ENCODE measurements at places on chromosomes 6 and 20.

- DNase-seq = no peak
Observed at GRCh38 chr6:137728386-137729349, 138.4 kb upstream of the TNFAIP3 start.

DNA sequence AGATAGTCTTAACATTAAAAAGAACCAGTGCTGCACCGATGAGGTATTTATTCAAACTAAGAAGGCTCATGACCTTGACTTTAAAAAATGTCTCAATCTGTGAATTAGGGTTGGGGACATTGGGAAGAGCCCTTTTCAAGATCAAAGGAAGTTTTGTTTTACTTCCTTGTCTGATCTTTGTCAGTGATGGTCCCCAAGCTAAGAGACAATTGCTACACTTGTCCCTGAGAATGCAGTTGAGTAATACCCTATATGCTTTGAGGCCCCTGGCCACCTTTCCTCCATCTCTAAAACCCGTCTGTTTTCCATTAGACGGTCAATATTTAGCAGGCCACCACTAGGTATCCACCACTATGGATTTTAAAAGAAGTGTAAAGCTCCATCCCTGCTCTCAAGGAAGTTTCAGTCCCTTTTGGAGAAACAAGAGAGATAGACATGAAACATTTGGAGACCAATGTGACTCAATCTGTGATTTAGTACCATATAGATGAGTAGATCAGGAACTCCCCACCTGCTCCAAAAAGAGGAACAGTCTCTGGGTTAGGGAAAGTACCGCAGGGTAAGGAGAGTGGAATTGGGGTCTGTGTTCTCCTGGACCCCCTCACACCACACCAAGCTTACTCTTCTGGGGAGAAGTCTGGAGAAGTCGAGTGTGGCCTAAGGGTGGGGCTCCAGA, 99.1 kb upstream of the ISM1 start:
- DNase-seq = no peak

GRCh38 chr20:63310265-63310991, 17.4 kb downstream of the COL20A1 start:
- DNase-seq = no peak

DNA sequence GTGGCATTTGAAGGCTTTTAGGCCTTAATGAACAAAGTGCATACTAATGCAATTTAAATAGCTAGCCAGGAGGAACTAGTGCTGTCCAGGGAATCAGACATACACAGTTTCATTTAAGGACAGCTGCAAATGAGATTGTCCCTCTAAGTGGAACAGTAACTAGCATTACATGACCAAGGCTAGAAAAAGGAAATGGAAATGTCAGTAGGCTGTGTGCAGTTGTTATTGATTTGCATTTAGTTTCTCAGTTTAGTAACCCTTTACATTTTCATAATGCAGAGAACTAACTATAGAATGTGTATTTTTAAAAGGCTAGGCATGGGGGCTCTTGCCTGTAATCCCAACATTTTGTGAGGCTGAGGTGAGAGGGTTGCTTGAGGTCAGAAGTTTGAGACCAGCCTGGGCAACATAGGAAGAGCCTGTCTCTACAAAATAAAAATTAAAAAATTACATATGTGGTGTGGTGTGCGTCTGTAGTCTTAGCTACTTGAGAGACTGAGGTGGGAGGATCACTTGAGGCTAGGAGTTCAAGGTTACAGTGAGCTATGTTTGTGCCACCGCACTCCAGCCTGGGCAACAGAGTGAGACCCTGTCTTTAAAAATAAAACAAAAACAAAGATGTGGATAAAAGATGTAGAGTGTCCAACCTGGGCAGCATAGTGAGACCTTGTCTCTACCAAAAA, 468.0 kb downstream of the UTRN start:
- no peak for DNase-seq

GRCh38 chr6:21506126-21506525, 87.4 kb upstream of the SOX4 start:
- DNase-seq = no peak

GRCh38 chr6:54248994-54249393, 59.2 kb upstream of the TINAG start:
- DNase-seq = no peak

- DNase-seq = no peak
Observed at GRCh38 chr6:3290931-3291211, 32.1 kb downstream of the PSMG4 start.

GRCh38 chr6:17421406-17421805, 28.0 kb downstream of the CAP2 start:
- no peak for DNase-seq

GRCh38 chr20:56409956-56410355, 2.1 kb upstream of the CASS4 start:
- no peak for DNase-seq

- no peak for DNase-seq
Observed at GRCh38 chr6:158467923-158468322, 92.0 kb upstream of the TMEM181 start.

DNA sequence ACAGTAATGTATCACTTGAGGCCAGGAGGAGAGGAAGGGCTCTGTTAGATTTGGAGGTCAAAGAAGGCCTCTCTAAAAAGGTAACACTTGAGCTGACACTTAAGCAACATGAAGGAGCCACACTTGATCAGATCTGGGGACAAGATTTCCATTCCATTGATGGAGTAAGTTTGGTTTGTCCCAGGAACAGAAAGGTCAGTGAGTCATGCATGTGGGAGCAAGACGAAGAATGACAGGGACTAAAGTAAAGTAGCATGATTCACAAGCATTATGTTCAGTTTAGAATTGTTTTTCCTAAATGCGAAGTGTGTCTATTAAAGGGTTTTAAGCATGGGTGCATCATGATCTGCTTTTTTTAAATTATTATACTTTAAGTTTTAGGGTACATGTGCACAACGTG, 47.4 kb downstream of the COL21A1 start:
- DNase-seq = no peak

DNA sequence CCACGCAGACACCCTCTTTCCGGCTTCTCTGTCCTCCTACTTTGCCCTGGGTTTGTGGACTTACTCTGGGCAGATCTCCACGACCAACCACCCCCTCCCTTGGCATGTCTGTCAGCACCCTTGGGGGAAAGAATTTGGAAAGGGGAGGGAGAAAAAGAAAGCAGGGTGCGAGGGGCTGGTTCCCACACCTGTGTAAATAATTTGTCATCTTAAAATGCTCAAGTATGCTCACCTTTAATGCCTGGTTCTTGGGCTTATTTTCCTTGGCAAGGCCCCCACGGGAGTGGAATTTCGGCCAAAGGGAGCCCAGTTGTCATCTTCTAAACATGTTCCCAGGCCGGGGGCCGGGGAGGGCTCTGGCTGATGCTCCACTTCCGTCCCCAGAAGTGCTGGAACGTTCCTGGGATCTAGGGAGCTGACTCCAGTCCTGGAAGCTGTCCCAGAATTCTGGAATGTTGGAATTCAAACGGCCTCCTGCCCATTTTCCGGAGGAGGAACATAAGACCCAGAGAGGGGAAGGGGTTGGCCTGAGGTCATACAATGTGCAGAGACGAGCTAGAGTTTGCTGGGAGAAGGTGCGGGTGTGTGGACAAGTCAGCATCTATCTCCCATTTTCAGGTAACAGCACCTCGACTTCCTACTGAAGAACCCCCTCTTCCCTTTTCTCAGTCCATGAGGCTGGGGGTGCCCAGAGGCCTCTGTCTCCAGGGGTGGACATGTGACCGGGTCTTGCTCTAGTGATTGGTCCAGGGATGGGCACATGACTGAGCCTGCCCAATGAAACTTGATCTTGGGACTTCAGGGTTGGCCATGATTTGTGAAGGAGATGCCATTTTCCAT, 122.3 kb downstream of the CEBPB start:
- no peak for DNase-seq

GRCh38 chr6:15282334-15282733, 36.5 kb downstream of the JARID2 start:
- no peak for DNase-seq

DNA sequence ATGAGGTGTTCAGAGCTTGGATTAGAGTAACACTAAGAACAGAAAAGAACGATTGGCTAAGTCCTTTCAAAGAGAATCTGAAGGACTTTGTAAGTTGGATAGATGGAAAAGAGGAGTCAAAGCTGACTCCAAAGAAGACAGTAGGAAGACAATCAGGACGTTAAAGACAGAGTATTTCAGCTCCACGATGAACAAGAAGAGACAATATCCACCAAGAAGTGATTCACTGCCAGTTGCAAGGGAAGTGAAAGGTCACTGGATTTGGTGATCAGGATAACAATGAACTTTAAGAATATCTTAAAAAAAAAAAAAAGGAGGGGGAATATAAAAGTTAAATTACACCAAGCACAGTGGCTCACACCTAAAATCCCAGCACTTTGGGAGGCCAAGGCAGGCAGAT, 17.9 kb downstream of the REPS1 start:
- DNase-seq = no peak

GRCh38 chr6:124033501-124033900, 229.8 kb downstream of the NKAIN2 start:
- DNase-seq = no peak

DNA sequence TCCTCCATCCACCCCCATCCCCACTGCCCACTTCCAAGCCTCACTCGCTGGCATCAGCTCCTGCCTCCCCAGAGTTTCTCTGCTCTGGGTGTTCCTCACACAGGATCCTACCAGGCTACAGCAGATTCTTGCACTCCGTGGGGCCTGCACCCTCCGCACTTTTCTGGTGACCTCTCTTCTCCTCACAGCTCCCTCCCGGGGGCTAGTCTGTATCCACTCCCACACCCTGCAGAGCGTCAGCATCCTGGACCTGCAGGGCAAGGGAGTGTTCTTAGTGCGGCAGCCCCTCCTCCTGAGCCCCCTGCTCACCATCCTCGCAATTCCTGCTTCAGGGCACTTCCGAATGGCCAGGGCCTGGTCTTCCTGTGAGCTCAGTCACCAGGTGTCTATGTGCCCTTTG, 224.2 kb downstream of the DLL1 start:
- no peak for DNase-seq

DNA sequence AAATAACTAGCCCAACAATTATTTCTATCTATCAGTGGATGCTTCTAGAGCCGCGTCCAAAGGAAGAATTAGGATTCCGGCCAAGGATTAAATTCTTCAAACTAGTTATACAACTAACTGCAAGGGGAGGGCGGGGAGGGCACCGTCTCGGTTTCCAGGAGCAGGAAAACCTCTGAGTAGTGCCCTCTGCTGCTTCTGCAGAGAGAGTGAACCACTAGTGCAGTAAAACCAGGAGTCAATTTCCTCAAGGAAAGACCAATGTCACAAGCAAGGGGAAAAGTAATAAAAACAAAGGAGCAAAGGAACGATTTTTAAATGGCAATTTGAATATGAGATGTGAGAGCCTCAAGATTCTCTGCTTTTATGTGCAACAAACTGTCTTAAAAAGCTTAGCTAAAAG, 16.5 kb upstream of the UBE2J1 start:
- no peak for DNase-seq

- no peak for DNase-seq
Observed at GRCh38 chr6:115363379-115363778, 697.3 kb downstream of the FRK start.
